DMS153 (cell line): ENCODE measurements at places on chromosomes 2 and 18.

DNA sequence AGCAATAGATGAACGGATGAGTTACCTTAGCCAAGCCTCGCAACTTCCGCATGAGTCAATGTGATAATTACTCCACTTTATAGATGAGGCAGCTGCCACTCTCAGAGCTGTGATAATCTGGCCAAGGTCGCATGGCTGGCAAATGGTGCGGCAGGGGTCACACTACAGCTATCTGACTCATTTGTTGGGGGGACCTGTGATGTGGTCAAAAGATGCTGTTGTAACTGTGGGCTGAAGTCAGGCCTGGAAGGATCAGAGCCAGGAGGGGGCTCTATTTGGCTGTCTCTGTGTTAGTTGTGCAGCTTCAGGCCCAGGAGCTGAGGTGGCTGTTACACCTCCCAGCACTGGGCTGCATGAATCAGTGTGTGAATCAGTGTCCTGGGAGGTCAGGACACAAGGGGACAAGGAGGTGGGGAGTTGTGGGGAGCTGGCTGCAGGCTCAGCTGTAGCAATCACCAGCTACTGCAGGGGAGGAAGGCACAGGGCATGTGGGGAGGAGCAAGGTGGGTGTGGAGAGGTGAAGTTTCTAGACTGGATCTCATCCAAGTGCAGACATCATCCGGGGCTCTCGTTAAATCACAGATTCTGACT, 33.1 kb downstream of the NGEF start:
- no peak for DNase-seq

- DNase-seq: no peak
Observed at GRCh38 chr18:35130236-35130635, 89.0 kb downstream of the MAPRE2 start.

DNA sequence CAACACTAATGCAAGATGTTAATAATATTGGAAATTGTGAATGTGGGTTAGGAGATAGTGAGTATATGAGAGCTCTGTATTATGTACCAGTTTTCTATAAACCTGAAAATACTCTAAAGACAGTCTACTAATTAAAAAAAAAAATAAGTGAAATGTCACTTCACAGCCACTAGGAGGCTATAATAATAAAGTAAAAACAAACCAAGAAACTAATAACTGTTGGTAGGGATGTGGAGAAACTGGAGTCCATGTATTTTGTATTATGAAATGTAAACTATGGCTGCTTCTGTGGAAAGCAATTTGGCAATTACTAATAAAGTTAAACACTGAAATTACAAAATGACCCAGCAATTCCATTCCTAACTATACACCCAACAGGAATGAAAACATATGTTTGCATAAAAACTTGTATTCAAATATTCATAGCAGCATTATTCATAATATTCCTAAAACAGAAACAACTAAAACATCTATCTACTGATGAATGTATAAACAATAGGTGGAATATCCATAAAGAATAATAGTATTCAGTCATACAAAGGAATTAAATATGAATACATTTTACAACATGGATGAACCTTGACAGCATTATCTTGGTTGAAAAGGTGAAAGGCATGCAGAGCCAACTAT, 36.2 kb downstream of the CCDC178 start:
- DNase-seq: no peak

DNA sequence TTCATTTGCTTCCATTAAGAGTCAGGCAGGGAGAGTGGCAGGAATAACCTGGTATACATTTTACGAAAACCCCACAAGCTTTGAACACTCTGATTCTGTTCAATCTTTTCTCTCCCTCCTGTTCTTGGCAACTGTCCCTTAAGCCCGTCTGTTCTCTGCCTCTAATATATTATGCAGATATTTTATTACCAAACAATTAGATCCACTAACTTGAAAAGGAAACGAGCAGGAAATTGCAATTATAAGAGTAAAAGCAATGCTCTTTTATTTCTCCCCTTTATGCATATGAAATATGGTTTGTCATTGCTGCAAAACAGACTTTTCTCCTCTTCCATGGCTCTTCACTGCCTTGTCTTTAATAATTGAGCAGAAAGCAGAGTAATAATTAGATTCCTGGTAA, 149.1 kb upstream of the CELF4 start:
- DNase-seq: no peak

DNA sequence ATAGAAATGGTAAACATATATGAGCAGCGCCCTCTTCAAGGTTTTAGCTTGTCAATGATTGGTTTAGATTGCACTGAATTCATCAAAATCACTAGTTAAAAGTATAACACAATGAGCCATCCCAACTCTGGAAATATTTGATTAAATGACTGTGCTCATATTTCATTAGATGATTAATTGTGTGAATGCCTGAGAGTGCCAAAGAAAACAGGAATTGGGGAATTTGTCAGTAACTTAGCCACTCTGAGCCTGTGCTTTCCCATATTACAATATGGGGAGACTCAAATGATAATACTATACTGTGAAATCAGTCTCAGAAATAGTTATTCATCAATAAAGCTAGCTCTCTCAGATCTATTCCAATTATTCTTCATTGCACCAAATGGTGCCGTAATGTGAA, 2087.6 kb upstream of the CELF4 start:
- no peak for DNase-seq

GRCh38 chr2:18950361-18950851, 361.0 kb upstream of the NT5C1B start:
- no peak for DNase-seq

DNA sequence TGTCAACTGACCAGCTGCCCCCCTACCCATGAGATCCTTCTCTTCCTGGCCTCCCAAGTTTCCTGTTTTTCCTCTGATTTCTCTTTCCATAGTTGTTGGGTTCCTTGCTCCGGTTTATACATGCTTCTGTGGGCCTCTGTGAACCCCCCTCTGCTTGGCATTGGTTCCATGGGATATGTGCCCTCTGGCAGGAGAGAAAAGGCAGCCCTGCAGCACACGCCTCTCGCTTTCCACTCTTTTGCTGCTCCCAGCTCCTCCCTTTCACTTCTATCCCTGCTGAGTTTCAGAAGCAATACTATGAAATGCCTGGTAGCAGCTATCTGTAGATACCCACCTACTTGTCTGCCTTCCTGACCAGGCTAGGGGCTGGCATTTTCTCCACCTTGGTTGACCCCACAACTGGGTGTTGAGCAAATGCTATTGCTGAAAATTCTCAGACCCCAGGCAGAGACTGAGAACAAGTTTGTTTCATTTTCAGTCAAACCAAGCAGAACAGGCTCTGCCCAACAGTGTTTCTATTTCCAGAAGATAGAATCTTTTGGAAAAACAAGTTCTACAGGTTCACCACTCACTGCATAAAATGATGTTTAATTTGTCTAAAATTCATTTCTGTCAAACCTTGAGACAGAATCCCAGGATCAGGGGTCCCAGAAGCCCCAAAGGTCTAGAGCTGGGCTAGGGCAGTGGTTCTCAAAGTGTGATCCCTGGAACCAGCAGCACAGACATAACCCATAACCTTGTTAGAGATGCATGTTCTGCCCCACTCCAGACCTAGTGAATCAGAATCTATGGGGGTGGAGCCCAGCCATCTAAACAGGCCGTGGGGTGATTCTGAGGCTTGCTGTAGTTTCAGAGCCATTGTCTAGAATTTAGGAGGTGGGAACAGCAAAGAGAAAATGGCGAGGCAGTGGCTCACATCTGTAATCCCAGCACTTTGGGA, 13.4 kb downstream of the CAPG start:
- no peak for DNase-seq

- DNase-seq: peak; percentile 90
Observed at GRCh38 chr2:19048593-19049266, 309.7 kb downstream of the OSR1 start.

GRCh38 chr18:4510711-4511110, 55.6 kb upstream of the DLGAP1 start:
- no peak for DNase-seq

DNA sequence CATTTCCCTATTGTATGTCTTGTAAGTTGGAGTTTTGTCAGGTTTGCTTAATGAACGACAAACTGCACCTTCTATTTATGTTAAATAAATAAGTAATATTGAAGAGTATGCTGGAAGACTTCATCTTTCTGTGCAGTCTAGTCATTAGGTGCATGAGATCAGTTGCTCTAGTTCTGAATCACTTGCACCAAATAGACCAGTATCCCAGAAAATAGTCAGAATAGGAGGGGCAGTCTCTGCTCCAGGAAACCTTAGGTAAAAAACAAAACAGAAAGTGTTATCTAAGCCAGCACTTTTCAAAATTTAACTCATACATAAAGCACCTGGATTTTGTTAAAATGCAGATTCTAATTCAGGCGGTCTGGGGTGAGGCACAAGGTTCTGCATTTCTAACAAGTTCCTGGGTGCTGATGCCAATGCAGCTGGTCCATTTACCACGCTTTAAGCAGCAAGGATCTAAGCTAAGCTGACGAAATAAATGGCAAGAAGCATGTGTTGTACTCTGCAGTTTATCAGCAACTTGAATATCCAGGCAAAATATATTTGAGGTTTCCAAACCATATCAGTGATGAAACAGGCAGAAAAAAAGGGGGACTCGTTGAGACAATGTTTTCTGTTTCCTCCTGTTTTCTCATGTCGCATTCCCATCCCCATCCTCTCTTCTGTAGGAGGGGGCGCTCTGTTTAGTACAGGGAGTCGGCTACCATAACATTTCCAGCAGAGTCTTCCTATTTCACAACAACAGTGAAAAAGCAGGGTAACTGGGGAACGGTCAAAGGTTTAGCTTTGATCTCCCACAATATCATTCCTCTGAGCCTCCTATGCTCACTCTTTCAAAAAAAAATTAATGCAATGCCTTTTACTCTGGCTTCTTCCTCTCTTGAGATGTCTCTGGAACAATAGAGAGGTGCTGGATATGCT, 106.4 kb downstream of the MBD2 start:
- DNase-seq: no peak

GRCh38 chr2:98637401-98638147, 29.2 kb downstream of the UNC50 start:
- DNase-seq: no peak

DNA sequence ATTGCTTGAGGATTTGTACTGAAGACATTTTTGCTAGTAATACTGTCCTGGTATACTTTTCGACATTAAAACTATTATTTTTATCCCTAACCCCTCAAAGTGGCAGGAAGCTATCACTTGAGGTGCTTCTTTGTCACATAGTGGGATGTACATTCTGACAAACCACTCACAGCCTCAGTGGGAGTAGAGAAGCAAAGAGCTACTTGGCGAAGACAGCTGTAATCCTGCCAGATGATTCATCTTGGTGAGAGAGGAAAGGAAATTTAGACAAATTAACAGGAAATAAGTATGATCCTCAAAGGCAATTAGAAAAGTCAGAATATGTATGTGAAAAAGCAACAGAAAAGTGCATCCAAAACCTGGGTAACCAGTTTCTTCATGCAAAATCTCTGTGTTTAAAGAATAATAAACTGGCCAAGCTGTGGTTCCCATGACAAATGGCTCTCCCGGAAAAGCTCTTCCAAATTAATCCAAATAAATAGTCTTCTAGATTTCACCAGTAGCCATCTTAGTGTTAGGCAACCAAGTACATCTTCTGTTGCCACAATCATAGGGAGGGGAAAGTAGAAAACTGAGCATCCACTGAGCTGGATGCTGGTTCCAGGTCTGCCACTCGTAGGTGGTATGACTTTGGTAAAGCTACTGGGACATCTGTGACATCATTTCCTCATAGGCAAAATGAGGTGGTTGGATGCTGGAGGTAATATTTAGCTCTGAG, 308.0 kb upstream of the LYPD1 start:
- no peak for DNase-seq

GRCh38 chr2:24115057-24115456, 8.1 kb downstream of the PFN4 start:
- DNase-seq: no peak

DNA sequence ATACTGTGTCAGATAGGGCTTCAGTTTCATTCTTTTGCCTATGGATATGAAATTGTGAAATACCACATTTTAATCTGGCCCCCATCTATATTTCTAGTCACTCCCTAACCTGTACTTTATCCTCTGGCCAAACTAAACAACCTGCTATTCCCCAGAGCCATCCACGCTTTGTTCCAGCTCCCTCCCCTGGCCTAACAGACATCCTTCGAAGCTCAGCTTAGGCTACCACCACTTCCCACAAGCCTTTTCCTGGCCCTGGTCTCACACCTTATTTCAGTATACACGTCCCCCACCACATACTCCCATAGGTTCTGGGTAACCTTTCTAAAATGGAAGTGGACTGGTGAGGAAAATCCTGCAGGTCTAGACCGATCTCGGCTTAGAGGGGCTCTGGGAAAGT, 55.4 kb downstream of the MAP4K3 start:
- DNase-seq: no peak

- DNase-seq: no peak
Observed at GRCh38 chr18:10789180-10789579, 263.4 kb downstream of the NAPG start.

DNA sequence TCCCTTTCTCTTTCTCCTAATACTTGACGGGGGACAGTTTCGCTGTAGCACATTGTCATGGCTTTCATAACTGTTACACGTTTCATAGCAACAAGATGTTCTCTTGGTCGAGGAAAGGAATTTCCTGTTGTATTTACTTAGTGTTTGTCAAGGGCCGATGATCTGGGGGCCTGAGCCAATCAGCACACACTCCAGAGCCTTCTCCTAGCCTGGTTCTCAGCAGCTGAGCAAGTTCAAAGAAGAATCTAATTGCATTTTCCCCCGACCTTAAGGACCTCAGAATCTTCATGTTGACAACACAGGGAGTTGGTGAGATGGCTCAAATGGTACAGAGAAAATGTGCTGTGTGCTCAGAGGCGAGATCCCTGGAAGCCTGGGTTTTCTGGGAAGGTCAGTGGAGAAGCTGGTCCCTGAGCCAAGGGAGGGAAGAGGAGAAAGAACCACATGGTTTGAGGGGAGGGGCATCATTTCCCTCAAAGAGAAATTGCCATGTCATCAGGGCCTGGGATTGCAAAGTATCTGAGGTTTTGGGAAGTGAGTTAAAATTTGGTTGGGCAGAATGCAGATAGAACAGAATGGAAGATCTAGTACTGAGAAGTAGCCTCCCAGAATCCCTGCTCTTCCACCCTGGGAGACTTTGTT, 76.9 kb upstream of the AGAP1 start:
- peak; percentile 59 for DNase-seq
